Neuronal stem cell (in vitro differentiated cells): ENCODE measurements at places on chromosomes 16 and 17.

- H3K27me3 ChIP-seq, result no peaks in the 10 kb centered on the region
- no peaks in the 10 kb centered on the region for H3K4me1 ChIP-seq
- H3K4me3 ChIP-seq, result no peak overlapping the region
- no peak overlapping the region for H3K27ac ChIP-seq
- DNase-seq, result no peak
Observed at GRCh38 chr17:37786481-37786880, 41.6 kb upstream of the HNF1B start.

- no peak overlapping the region for H3K4me3 ChIP-seq
- no peaks in the 10 kb centered on the region for H3K4me1 ChIP-seq
- no peaks in the 10 kb centered on the region for H3K27me3 ChIP-seq
- DNase-seq, result no peak
- H3K27ac ChIP-seq, result no peak overlapping the region
Observed at GRCh38 chr16:51012396-51012795, 138.7 kb downstream of the SALL1 start.

DNA sequence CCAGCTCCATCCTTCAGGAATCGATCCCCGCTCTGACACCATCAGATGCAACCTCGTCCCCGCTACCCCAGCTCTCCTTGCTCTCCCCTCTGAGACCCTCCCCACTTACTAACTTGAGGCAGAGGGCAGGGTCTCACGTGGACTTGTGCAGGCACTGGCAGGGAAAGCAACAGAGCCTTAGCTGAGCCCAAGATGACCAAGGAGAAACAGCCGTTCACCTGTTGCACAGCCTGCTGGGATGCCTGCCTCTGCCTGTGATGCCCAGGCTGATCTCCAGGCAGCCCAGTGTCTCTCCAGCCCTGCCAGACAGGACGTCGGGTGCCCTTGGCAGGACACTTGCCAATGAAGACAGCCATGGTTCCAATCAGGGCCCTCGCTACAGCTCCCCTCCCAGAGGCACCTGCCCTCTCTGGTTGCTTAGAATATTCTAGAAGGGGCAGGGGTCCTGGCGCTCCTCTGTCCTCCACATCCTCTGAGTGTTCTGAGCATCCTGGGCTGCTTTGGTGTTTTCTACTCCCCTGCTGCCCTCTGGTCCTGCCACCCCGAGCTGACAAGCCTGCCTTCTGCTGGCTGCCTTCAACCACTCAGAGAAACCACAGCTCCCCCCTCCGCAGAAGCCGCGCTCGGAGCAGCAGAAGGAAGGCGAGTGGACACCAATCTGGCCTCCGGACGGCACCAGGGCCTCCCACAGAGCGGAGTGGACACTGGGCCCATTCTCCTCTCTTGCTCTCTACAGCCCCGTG is 6.7 kb downstream of the CEP295NL start:
- DNase-seq, result no peak
- peaks cover 6% of the 10 kb centered on the region for H3K36me3 ChIP-seq
- no peaks in the 10 kb centered on the region for H3K27me3 ChIP-seq
- no peak overlapping the region for H3K4me3 ChIP-seq
- peaks cover 39% of the 10 kb centered on the region for H3K4me1 ChIP-seq

- H3K4me1 ChIP-seq, result peaks cover 4% of the 10 kb centered on the region
- H3K36me3 ChIP-seq, result no peaks in the 10 kb centered on the region
- H3K27me3 ChIP-seq, result peaks cover 5% of the 10 kb centered on the region
- no peak overlapping the region for H3K4me3 ChIP-seq
- DNase-seq, result no peak
Observed at GRCh38 chr16:71421911-71422310, 19.9 kb downstream of the TLE7 start.

- no peak overlapping the region for H3K4me3 ChIP-seq
- H3K4me1 ChIP-seq, result peaks cover 4% of the 10 kb centered on the region
- H3K27ac ChIP-seq, result no peak overlapping the region
- DNase-seq, result no peak
- no peaks in the 10 kb centered on the region for H3K27me3 ChIP-seq
Observed at GRCh38 chr16:1712791-1713261, 6.8 kb downstream of the MAPK8IP3 start.

DNA sequence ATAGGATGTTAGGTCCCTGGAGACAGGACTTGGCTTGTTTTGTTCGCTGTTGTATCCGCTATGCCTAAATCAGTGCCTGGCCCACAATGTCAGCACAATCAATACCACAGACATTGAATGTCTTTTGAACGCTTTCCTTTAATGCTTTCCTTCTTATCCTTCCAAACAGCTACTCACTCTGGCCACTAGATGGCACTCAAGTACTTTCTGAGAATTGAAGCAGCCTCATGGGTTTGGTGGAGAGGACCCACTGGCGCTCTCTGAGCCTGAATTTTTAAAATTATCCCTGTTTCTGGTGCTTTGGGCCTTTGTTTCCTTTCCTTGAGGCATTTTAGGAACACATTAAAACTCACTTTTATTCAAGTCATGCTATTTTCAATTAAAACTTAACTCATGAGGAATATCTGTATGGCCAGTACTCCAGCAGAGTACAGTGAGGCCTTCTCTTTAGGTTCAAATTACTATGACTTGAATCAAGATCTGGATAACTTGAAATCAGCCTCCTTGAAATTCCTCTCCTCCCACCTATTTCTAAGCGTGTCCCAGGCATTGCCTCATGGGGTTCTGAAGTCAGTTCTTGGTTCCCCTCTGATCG is 3.2 kb upstream of the NLRP1 start:
- no peaks in the 10 kb centered on the region for H3K36me3 ChIP-seq
- no peak overlapping the region for H3K27ac ChIP-seq

DNA sequence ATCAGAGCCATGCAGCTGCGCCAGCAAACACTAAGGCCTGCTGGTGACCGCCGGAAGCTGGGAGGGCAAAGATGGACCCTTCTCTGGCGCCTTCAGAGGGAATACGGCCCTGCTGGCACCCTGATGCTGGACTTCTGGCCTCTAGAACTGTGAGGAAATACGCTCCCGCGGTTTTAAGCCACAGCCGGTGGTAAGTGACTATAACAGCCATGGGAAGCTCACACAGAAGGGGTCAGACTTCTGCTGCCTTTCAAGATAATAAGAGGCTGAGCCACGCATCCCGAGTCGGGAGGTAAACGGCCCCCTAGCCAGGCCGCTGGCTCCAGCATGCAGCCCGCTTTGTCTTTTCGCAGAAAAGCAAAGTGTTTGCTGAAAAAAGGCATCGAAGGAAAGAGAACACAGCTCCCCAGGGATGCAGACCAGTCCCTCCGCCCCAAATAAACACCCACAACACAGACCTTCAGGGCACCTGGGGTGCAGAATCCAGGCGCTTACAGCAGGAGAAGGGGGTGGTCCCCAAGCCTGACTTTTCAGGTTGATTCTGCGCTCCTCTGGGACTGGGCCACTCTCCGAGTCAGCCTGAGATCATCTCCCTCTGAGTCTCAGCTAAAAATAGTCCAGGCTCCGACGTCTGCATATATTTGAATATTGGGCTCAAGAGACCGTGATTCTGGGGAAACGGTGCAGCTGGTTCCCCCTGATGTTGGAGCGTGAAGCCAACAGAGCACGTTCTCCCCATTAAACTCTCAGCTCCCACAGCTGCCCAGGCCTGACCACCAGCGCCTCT is 89.7 kb downstream of the MGAT5B start:
- no peak overlapping the region for H3K4me3 ChIP-seq
- no peaks in the 10 kb centered on the region for H3K27me3 ChIP-seq
- H3K27ac ChIP-seq, result no peak overlapping the region
- peaks cover 9% of the 10 kb centered on the region for H3K4me1 ChIP-seq
- DNase-seq, result no peak

DNA sequence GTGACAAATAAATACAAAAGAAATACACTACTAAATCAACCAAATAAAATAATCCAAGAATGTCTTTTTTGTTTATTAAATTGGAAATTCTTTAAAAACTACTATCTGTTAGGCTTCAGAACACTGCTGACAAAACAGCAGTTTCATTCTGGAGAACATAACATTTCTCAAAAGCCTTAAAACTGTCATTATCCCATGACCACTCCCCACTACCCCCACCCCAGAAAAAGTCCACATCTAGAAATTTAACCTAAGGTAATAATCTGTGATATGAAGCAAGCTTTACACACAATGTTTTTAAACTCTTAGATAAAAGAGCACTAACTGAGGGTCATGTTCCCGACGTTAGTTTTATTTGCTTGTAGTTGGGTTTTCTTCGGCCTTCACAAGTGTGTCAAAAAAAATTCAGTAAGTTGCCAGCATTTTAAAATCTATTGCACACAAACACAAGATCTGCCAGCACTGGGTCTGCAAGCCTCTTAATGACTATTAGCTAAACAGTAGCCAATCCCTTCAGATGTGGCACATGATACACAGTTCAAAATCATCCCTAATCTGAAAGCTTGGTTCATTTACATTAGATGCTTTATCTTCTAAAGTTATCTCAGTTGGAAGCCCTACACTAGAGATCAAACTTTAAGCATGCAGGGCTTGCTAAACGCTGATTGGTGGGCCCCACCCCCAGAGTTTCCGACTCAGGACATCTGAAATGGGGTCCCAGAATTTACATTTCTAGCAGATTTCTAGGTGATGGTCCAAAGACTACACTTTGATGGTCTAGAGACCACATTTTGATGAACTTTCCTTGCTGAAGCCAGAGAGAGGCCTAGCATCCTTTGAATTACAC is 75.2 kb downstream of the KANSL1 start:
- peaks cover 3% of the 10 kb centered on the region for H3K36me3 ChIP-seq
- no peak overlapping the region for H3K4me3 ChIP-seq
- H3K27me3 ChIP-seq, result no peaks in the 10 kb centered on the region
- no peaks in the 10 kb centered on the region for H3K4me1 ChIP-seq
- H3K27ac ChIP-seq, result no peak overlapping the region

DNA sequence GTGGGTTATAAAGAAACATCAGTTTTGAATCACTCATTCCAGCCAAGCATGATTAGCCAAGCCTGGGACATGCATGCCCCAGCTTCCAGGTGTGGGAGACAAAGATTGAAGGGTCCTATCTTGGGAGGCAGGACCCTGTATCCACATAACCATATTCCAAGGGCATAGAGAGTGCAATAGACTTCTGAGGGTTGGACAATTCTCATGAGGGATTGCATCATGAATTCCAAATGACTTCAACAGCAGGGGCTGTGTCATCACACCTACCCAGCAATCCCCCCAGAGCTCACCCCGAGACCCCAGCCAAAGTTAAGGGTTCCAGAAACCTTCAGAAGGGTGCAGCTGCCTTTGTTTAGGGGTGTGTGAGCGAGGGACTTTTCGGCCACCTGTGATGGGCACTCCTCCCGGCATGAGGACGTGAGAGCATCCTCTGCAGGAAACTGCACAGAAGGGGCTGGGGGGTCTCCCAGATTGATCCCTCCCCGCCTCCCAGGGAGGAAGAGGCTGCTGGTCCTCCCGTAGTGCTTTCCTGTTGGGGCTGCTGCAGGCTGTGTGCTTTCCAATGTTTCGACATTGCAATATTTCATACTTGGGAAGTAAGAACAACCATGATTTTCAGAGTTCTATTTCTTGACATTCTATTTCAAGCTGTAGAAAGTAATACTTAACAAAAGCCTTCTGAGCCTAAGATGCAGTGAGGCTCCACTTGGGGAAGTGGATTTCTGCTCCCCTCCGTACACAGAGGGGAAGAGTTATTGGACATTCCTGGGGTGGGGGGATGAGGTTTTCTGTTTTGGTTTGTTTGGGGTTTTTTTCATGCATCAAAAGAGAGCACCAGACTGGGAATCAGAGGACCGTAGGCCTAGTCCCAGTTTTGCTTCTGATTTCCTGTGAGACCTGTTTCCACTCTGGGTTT is 13.3 kb upstream of the PITPNM3 start:
- no peak for DNase-seq
- H3K27me3 ChIP-seq, result no peaks in the 10 kb centered on the region
- H3K4me3 ChIP-seq, result no peak overlapping the region
- H3K36me3 ChIP-seq, result peaks cover 16% of the 10 kb centered on the region
- peaks cover 15% of the 10 kb centered on the region for H3K4me1 ChIP-seq

GRCh38 chr17:34579017-34579946 is at the start of gene TMEM132E:
TMEM132E (plus strand) TSS chr17:34579582; CDS start chr17:34581077, 1,495 bp downstream.
- H3K4me3 ChIP-seq, result peak within 1 kb of the TSS; percentile 78
- H3K36me3 ChIP-seq, result no peaks in the 10 kb centered on the region
- DNase-seq, result peak; percentile 67
- H3K4me1 ChIP-seq, result no peaks in the 10 kb centered on the region
- H3K27me3 ChIP-seq, result peaks cover 26% of the 10 kb centered on the region

- peak; percentile 9 for DNase-seq
- H3K36me3 ChIP-seq, result peaks cover 2% of the 10 kb centered on the region
- H3K4me1 ChIP-seq, result peaks cover 6% of the 10 kb centered on the region
- peak overlapping the region; percentile 21 for H3K27ac ChIP-seq
- H3K27me3 ChIP-seq, result no peaks in the 10 kb centered on the region
Observed at GRCh38 chr17:37219876-37220606, 155.7 kb upstream of the C17orf78 start.

- H3K27ac ChIP-seq, result no peak overlapping the region
- H3K27me3 ChIP-seq, result no peaks in the 10 kb centered on the region
- no peak for DNase-seq
- no peaks in the 10 kb centered on the region for H3K36me3 ChIP-seq
- H3K4me1 ChIP-seq, result peaks cover 13% of the 10 kb centered on the region
Observed at GRCh38 chr17:44913676-44914075, 1.6 kb downstream of the GFAP start.

- no peak overlapping the region for H3K4me3 ChIP-seq
- H3K27me3 ChIP-seq, result no peaks in the 10 kb centered on the region
- no peaks in the 10 kb centered on the region for H3K36me3 ChIP-seq
- H3K27ac ChIP-seq, result no peak overlapping the region
- DNase-seq, result no peak
Observed at GRCh38 chr17:71127416-71127815, 958.1 kb downstream of the KCNJ2 start.

- peak; percentile 80 for DNase-seq
- peak within 1 kb of the TSS; percentile 89 for H3K27ac ChIP-seq
Observed at GRCh38 chr17:41811549-41812380, at the start of gene P3H4. P3H4 (minus strand) TSS chr17:41811949; CDS start chr17:41811915, 34 bp downstream.

GRCh38 chr17:74514632-74515334 is 16.5 kb downstream of the CD300LB start:
- H3K27me3 ChIP-seq, result no peaks in the 10 kb centered on the region
- H3K36me3 ChIP-seq, result no peaks in the 10 kb centered on the region
- H3K4me3 ChIP-seq, result no peak overlapping the region
- H3K27ac ChIP-seq, result no peak overlapping the region
- no peaks in the 10 kb centered on the region for H3K4me1 ChIP-seq
- DNase-seq, result no peak

GRCh38 chr17:75406222-75406615 is 741 bp upstream of the GRB2 start:
- H3K36me3 ChIP-seq, result no peaks in the 10 kb centered on the region
- H3K27me3 ChIP-seq, result no peaks in the 10 kb centered on the region
- no peak for DNase-seq
- H3K4me1 ChIP-seq, result peaks cover 2% of the 10 kb centered on the region
- H3K27ac ChIP-seq, result no peak overlapping the region

GRCh38 chr16:60681043-60681442 is 1355.2 kb downstream of the CDH8 start:
- no peaks in the 10 kb centered on the region for H3K36me3 ChIP-seq
- peaks cover 6% of the 10 kb centered on the region for H3K4me1 ChIP-seq
- DNase-seq, result peak; percentile 1
